ENCODE measurements at places on chromosomes 3 and 15.

- no peak for DNase-seq
Observed at GRCh38 chr3:141804778-141805639, 41.8 kb downstream of the GRK7 start.

DNA sequence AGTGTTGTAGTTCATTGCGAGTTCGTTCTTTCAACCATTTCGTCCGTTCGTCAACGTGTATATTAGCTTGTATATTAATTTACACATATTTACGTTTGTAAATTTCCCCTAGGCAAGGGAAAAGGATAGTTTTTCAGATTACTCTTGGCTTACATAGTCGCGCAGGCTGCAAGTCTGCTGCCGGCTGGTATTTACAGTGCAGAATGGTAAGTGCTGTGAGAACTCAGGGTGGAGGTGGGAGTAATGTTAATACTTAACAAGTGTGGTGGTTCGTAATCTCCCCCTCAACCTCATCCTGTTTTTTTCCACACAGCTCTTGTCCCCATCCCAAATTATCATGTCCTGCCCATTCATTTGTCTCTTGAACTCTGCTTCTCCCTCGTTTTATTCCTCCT lies 766 bp downstream of the FAM98B start:
- no peak for DNase-seq

DNA sequence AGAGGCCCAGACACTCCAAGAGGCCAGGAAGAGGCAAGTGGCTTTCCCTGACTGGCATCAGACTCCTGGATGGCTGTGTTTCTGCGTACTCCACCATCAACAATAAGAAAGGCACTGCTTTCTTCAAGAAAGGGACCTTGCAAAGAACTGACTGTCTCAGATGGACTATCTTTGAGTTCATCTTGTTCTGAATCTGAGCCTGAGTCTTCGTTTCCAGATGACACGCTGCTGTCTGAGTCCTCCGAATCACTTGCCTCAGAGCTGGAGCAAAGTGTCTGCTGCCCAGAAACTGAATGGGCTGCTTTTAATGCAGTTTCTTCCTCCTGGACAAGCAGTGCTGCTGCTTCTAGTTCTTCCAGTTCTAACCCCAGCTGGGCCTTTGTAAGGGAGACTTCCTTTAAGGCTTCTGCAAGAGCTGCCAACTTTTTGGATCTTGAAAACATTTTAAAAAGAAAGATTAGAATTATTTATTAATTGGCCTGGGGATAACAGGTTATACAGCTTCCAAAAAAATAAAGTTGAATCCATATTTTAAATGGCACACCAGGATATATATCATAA lies 97.8 kb downstream of the SHQ1 start:
- no peak for DNase-seq

GRCh38 chr3:46959161-46959511 lies 17.4 kb downstream of the CCDC12 start:
- no peak for DNase-seq

GRCh38 chr3:194685065-194685717 lies 492 bp upstream of the FAM43A start:
- DNase-seq: no peak

GRCh38 chr3:171239757-171240503 lies 213.4 kb upstream of the SLC2A2 start:
- DNase-seq: peak; percentile 84

GRCh38 chr3:106643684-106644161 lies 733.5 kb upstream of the CCDC54 start:
- DNase-seq: no peak

- no peak for DNase-seq
Observed at GRCh38 chr3:106068795-106069194, 200.0 kb upstream of the CBLB start.

DNA sequence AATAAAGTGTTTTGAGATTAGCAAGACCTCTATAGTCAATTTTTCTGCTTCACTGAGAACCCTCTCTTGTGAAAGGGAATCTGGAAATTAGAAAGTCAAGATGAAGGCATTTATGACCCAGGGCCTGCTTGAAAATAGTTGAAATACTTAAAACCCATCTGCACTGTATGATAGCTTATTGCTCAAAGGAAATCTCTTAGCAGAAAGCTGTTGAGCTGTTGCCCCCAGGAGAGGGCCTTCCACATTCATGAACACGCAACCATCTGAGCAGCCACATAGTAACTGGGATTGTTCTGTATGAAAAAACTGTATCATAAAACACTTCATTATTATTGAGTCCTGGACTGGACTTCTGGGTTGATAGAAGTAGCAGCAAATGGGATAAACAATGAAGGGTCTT lies 106.4 kb upstream of the PTX3 start:
- no peak for DNase-seq

DNA sequence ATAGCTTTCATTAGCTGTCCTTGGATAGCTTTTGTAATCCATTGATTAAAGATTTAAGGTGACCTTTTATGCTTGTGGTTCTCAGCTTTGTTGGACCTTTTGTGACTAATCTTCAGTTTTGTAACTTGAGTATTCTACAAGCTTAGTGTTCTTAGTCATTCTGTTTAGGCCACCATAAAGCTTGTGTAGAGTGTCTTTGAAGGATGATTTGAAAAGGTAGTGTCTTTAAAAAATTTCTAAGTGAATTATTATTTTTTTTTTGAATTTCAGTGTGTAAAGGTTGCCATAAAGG lies 7.5 kb downstream of the MORF4L1 start:
- DNase-seq: no peak

- DNase-seq: no peak
Observed at GRCh38 chr15:97085731-97086130, 755.2 kb downstream of the NR2F2 start.

DNA sequence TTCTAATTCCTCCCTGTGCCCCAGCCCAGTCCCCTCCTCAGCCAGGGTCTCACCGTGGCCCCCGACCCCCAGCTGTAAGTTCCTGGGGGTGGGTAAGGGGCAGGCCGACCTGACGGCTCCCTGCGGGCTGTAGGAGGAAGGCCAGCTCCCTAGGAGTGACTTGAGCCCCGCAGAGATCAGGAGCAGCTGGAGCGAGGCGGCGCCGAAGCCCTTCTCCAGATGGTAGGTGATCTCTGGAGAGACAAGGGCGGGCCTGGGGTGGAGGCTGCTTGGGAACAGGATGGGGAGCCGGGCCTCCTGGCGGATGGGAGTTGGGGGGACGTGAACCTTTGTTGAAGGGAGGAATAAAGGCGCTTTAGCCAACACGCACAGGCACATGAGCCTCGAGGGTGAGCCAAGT lies 4.2 kb downstream of the SLC28A1 start:
- no peak for DNase-seq

GRCh38 chr3:112815981-112816380 lies 30.7 kb downstream of the CD200R1L start:
- DNase-seq: no peak

GRCh38 chr3:118973050-118973449 lies 61.6 kb downstream of the IGSF11 start:
- DNase-seq: no peak

GRCh38 chr3:74546426-74546825 lies 68.0 kb downstream of the CNTN3 start:
- DNase-seq: no peak

GRCh38 chr3:125693887-125694286 lies 98.6 kb upstream of the OSBPL11 start:
- DNase-seq: no peak

All from NCI-H2107 (cell line).